Activated CD4-positive, alpha-beta T cell treated with anti-CD3 and anti-CD28 coated beads for 36 hours (primary cell): ENCODE measurements at places on chromosomes 3 and 15. TPM values are rescaled to one million over a fixed set of nuclear protein-coding genes. Genes with fewer than 3 reads are reported as not detected.

The GRK7 gene
- not detected for total RNA-seq

The SELENOK gene
- 45.1 TPM for total RNA-seq

The CISH gene
- 265 TPM for total RNA-seq

The KCNH8 gene
- not detected for total RNA-seq

The MORC1 gene
- not detected for total RNA-seq

The GSK3B gene
- 31.5 TPM for total RNA-seq

The SLC6A1 gene
- total RNA-seq, result not detected

The GPR160 gene
- total RNA-seq, result 9.4 TPM

The VEPH1 gene
- total RNA-seq, result not detected
